ENCODE measurements at places on chromosomes 6 and 20.

DNA sequence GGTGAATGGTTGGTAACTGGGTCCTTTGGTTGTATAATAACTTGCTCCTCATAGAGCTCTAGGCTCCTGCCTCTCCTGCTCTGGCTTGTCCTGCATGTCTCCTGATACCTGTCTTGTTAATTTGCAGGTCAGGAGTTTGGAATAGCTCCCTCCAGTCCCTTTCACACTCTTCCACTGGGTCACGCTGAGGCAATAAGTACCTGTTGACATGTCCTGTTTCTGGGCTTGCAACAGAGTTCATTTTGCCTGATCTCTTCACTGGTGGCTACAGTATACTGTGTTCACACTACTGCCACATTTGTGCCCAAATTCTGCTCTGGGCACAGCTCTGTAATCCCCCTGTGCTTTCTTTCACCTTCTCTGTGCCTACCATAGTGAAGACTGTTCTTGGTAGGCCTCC is 25.4 kb upstream of the C20orf144 start:
- no peak for DNase-seq

- DNase-seq: no peak
Measured at GRCh38 chr6:33443619-33444504, 10.5 kb upstream of the ZBTB9 start.

DNA sequence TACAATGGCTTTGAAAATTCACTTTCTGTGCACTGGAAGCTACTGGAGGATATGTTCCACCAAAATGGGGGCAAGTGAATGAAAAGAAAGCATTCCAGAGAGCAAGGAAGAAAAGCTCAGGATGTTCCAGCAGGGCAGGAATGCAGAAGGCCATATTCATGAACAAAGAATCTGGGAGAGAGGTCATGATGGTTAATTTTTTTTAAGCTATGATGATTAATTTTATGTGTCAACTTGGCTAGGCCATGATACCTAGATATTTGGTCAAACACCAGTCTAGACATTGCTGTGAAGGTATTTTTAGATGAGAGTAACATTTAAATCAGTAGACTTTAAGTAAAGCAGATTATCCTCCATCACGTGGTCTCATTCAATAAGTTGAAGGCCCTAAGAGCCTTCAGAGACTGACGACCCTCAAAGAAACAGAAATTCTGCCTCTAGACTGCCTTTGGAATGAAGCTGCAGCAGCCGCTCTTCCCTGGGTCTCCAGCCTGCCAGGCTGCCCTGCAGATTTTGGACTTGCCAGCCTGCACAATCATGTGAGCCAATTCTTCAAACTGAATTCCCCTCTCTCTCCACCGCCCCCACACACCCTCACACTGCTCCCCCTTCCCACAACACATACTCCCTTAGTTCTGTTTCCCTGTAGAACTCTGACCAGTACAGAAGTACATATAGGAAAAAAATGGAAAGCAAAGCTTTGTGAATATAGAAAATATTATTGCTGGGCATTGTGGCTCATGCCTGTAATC is 20.1 kb upstream of the GCM1 start:
- no peak for DNase-seq

- no peak for DNase-seq
Measured at GRCh38 chr6:163466839-163467390, 52.4 kb downstream of the QKI start.

DNA sequence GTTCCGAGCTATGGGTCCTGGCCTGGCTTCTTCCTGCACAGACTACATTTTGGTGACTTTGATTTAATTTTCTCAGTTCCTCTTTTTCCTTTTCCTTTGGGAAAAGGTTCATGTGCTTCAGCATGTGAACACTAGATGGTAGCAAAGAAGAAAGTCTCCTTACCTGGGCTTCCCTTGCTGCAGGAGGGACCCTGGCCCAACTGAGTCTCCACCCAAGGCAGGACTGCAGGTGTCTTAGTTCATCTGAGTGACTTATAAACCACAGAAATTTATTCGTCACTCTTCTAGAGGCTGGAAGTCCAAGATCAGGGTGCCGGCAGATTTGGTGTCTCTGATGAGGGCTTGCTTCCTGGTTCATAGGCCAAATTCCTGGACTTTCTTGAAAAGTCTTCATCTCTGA is 163.2 kb downstream of the SYCP2 start:
- DNase-seq: no peak

- no peak for DNase-seq
Measured at GRCh38 chr6:32809171-32809570, 7.6 kb downstream of the HLA-DOB start.

DNA sequence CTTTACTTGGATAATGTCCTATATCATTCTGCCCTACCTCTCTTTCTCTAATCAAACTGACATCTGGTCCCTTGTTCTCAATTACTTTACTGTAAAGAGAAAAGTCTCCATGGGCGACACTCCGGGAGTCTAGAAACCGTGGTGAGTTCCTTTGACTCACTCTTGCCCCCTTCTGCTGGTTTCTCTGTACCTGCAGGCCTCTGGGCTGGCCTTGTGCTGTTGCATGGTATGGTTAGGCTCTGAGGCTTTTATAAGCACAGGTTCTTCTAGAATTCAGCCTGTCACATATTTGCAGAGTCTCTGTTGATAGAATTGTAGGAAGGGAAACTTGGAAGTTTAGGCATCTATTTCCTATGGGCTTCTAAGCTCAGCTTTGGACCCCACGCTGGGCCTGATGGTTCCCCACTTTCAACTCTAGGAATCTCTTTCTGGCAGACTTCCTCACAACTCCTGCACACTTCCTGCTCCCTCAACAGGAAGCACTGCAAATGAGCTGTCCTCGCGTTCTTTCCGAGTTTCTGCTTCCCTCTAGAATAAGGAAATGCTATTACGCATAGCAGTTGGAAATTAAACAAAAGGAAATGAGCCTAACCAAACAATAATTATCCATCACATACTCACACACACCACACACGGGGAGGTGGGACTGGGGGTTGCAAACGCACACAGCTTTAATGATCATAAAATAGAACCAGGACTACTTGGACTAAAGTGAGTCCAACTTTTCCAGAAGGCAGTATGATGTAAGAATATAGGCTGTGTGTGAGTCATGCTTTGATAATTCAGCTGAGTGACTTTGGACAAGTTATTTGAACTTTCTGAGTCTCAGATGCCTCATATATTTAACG is 683.3 kb downstream of the QKI start:
- DNase-seq: no peak

GRCh38 chr6:130115036-130115435 is 96.7 kb downstream of the L3MBTL3 start:
- DNase-seq: no peak

DNA sequence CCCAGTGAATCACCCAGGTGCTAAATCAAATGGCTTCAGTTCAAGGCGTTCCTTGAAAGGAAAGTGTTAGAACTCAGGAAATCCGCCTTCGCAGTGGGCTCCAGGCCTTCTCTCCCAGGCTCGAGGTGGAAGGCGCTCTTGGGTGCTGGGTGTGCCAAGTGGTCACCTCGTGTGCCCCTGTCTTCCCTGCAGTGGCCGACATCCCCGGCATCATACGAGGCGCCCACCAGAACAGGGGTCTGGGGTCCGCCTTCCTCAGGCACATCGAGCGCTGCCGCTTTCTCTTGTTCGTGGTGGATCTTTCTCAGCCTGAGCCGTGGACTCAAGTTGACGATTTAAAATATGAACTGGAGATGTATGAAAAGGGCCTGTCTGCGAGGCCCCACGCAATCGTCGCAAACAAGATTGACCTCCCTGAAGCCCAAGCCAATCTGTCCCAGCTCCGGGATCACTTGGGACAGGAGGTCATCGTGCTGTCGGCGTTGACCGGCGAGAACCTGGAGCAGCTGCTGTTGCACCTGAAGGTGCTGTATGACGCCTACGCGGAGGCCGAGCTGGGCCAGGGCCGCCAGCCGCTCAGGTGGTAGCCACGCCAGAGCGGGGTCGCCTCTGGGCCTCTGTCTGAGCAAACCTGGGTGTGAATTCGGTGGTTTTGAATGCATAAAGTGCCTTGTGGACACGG is 17.8 kb downstream of the MTG2 start:
- no peak for DNase-seq

DNA sequence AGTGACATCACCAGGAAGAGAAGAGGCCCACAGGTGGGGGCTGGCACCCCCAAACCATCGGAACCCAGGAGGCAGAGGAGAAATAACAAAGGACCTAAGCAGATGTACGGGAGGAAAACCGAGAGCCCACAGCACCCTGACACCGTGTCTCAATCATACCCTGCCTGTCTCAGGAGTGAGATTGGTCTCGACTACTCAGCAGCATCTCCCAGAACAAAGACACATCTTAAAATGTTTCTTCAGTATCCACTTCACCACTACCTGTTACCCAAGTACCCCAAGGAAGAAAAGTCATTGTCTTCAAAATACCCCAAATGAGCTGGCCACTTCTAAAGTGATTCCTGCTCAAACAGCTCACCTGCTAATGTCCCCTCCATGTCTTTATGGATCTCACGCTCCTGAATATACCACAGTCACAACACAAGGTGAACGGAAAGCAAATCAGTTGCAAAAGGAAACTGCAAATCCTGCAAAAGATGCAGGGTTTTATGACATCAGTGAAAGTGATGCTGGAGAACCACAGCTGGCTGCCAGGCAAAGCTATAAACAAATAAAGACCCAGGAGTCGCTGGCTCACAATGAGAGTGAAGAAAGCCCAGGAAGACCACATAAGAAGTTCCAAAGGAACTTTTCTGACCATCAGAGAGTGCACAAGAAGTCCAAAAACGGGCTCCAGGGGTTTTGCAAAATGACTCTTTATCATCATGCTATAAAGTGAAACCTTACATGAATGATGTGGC is 44.1 kb downstream of the PREX1 start:
- no peak for DNase-seq

GRCh38 chr6:29608131-29608530 is 23.2 kb downstream of the OR2H2 start:
- no peak for DNase-seq

GRCh38 chr6:112911959-112912358 is 564.8 kb downstream of the RFPL4B start:
- no peak for DNase-seq

DNA sequence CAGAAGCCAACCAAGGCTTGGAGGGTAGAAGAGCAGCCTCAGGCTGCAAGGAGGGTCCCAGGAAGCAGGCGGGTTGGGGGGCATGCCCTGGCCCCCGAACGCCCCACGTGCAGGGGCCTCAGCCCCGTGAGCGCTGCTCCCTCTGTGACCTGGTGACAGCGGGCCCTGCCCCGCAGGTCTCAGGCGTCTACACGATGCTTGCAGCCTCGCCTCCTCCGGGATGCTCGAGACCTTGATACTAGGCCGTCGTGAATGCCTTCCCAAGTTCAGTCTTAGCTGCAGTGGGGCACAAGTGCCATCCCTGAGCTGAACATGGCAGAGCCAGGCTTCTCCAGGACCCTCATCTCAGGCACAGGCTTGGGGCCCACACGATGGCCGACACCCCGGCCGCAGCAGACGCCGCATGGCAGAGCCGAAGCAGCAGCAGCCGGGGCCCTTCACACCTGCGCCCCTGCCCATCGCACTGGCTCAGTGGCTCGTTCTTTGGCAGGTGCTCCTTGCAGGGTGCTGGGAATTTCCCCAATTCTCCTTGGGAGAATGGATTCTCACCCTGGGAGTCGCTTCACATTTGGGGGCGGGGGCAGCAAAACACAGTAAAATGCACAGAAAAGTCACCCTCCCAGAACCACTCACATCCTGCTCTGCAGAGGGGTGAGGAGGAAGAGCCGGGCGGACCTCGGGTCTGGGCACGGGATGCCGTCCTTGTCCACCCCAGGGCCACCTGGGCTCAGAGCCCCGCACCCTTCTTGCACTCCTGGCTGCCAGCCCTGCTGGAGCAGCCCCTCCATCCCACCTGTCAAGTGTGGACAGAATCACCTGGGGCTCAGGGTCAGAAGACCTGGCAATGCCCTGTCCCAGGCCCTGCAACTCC is 161.8 kb downstream of the DLL1 start:
- DNase-seq: no peak

DNA sequence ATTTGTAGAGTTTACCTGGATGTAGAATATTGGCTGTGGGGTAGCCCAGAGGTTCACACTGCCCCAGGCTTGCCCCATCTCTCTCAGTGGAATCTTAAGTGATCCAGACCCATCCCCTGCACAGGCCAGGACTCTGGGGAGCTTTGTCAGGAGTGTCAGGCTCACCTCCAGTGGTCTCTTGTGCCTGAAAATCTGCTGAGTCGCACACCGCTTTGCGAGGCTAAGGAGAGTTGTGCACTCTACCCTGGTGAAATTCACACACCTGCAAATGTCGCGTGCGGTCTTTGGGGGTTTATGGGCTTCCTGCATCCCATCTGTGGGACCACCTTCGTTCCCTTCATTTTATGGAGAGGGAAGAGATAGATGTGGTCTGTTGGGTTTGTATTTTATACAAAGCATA is 63.6 kb upstream of the KIF25 start:
- DNase-seq: no peak

GRCh38 chr6:6915813-6916547 is 191.8 kb upstream of the RREB1 start:
- no peak for DNase-seq

DNA sequence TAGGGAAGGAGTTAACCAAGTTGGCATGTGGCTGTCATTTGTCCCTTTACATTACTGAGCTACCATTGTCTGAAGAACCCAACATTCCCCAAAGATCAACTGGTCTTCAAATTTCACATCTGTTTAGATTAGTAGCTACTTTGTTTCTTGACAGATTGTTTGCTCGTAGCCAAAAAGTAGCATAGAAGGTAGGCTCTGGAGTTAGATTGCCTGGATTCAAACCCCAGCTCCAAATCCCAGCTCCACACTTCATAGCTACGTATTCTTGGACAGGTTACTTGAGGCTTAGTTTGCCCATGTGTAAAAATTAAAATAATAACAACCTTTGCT is 1.1 kb downstream of the NFKBIL1 start:
- no peak for DNase-seq

- DNase-seq: no peak
Measured at GRCh38 chr6:149031859-149032598, 285.2 kb downstream of the UST start.

- peak; percentile 28 for DNase-seq
Measured at GRCh38 chr6:28542440-28543296, 17.0 kb downstream of the GPX5 start.

DNA sequence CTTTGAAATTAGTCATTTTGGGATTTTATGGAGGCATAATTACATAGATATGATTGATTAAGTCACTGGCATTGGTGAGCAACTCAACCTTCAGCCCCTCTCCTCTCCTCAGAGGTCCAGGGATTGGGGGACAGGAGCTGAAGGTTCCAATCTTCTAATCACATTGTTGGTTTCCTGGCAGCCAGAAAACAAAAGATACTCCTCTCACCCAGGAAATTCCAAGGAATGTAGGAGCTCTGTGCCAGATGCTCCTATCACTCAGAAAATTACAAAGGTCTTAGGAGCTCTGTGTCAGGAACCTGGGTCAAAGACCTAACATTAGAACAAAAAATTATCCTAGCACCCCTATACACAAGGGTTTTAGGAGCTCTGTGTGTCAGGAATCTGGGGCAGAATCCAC is 679.7 kb upstream of the ID4 start:
- no peak for DNase-seq

DNA sequence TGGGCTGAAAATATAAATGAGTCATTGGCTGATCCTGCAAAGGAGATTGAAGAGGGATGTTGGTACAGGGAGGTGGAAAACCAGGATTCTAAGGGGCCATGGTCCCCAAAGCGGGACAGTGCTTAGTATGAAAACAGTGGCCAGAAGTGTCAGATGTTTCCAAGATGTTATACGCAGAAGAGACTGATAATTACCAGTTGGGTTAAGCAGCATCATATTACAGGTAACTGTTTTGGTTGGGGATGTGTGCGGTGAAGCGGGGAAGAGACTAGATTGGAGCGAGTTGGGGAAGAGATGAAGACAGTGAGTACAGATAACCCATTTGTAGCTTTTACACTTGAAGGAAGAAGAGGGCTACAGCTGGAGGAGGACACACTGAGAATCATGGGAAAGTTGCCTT is 80.8 kb downstream of the PLEKHG1 start:
- DNase-seq: no peak

- DNase-seq: no peak
Measured at GRCh38 chr6:52741872-52742271, 21.4 kb downstream of the GSTA2 start.

Data from stimulated activated CD8-positive, alpha-beta memory T cell treated with anti-CD3 and anti-CD28 coated beads, Interleukin-2, amount 100 ng/mL, for 1 hour (primary cell).